Islet precursor cell (in vitro differentiated cells): ENCODE measurements at places on chromosomes 7 and 10.
A peak's percentile ranks its signal among the peaks of the same experiment; 100 is the strongest.

DNA sequence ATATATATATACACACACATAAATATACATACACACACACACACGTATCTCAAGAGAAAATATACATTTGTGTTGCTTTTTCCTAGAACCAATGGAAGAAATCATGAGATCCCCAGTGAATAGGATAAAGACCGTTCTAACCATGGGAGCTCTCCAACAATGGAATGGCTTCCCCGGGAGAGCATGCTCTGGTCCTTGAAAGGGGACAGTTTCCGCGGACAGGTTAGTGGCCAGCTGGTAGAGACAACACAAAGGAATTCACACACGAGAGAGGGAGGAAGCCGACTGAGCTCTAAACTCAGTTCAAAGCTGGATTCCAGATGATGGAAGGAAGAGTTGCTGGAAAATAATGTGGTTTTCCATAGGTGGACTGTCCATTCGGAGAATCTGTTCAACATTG is 72.7 kb downstream of the SLC37A3 start:
- no peak for DNase-seq

- DNase-seq, result no peak
These were observed 52.5 kb downstream of the LYZL2 start for GRCh38 chr10:30577048-30577447.

DNA sequence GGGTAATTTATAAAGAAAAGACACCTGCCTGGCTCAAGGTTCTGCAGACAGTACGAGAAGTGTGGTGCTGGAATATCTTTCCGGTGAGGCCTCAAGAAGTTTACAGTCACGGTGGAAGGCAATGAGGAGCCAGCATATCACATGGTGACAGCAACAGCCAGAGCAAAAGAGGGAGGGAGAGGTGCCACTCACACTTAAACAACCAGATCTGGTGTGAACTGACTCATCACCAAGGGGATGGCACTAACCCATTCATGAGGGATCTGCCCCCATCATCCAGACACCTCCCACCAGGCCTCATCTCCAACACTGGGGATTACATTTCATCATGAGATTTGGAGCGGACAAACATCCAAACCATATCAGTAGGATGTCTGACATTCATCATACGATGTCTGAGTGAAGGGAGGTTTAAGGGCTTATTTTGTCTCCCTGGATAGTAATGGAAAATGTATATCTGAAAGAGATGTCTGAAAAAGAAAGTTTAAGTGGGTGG is 23.5 kb upstream of the KBTBD2 start:
- DNase-seq, result no peak

GRCh38 chr7:81725812-81726127 is 44.1 kb downstream of the HGF start:
- DNase-seq, result peak; percentile 76

DNA sequence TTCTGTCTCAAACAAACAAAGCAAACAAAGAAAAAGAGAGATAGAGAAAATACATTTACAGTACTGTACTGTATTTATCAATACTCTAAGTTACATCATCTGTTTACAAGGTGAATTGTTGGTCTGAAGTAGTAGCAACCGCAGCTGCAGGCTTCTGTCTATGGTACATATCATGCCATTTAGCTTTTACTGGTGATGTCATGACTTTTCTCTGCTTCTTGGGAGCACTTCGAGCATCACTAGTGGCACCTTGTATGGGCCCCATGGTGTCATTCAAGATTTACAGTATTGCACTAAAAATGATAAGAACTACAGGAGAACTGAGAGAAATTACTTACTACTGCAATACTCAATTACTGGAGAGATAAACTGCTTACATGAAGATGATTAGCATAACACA is 826.9 kb downstream of the CNTNAP2 start:
- DNase-seq, result no peak

DNA sequence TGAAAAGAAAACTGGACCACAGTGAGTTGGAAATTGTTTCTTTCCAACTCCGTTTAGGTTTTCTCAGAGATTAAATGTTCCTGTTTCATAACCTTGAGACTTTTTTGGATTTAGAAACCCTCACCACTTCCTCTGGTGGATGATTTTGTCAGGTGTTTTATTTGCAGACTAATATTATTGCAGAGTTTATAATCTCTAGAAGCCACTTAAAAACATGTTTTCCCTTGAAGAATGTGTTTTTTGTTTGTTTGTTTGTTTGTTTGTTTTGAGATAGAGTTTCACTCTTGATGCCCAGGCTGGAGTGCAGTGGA is 520 bp upstream of the MICU1 start:
- no peak for DNase-seq

DNA sequence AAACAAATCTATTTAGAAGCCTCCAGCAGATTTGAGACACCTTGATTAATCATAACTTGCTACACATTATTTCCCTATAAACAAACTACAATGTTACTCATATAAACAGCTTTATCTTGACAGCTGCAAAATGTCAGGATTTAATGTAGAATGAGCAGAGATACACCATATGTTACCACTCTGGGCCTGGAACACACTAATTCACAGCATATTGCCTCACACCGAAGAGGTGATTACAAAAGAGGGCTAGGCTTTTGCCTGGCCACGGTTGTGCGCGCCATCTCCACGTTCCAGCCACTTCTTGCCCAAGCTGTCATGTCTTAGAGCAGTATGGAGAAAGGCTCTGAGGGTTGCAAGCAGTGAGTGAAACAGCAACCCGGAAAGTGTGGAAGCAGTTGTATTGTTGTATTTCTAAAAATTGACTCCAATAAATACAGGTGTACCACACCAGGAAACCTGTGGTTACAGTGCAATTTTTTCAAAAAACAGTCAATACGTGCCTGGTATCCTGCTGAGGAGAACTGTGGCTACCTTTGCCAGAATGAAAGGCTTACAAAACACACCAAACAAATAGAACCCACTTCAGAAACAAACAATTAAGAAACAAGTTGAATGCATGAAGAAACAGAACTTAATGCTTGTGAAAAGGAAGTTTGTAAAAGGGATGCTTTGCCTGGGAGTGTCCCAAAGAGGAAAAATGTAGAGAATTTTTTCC is 498.1 kb downstream of the PLXNA4 start:
- no peak for DNase-seq

DNA sequence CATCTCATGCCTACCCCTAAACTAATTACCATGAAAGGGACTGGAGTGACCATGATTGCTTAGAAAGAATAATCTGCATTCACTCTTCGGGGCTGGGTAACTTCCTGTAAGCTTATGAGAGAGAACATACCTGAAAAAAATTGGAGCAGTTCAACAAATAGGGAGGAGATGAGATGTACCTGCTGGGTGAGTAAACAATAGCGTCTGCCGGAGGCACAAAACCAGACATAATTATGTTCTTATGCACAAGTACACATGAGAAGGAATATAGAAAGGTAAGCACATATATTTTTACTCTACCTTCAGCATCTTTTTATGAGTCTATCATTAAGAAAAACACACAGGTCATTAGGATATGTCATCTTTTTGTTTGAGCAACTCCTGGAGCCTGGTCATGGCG is 224.6 kb upstream of the FERD3L start:
- no peak for DNase-seq

DNA sequence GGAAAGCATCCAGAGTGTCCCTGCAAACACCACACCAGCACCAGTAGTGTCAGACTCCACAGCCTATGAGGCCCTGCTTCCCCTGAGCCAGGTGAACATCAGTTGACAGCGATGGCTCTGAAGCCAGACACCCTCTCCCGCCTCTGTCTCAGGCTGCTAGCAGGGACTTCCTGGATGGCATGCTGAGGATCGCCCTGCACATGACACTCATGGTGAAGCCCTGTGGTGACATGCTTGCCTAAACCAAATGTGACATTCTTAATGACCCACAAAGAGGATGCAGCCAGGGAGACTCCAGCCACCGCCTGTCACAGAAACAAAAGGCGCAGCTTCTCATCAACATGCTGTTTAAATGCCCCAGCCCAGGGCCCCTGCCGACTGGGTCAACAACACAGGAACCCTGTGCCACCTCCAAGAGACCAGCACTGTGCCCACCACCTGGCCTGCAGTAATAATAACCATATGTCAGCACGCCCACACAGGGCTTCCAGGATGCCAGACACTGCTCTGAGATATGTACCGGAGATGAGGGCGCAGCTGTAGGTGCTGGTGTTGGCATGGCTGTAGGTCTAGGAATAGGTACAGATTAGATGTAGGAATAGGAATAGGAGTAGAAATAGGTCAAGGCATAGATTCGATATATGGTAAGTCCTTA is 81.3 kb downstream of the GRID1 start:
- DNase-seq, result peak; percentile 45

- no peak for DNase-seq
These were observed 126.1 kb upstream of the PRSS58 start for GRCh38 chr7:142383841-142384492.

DNA sequence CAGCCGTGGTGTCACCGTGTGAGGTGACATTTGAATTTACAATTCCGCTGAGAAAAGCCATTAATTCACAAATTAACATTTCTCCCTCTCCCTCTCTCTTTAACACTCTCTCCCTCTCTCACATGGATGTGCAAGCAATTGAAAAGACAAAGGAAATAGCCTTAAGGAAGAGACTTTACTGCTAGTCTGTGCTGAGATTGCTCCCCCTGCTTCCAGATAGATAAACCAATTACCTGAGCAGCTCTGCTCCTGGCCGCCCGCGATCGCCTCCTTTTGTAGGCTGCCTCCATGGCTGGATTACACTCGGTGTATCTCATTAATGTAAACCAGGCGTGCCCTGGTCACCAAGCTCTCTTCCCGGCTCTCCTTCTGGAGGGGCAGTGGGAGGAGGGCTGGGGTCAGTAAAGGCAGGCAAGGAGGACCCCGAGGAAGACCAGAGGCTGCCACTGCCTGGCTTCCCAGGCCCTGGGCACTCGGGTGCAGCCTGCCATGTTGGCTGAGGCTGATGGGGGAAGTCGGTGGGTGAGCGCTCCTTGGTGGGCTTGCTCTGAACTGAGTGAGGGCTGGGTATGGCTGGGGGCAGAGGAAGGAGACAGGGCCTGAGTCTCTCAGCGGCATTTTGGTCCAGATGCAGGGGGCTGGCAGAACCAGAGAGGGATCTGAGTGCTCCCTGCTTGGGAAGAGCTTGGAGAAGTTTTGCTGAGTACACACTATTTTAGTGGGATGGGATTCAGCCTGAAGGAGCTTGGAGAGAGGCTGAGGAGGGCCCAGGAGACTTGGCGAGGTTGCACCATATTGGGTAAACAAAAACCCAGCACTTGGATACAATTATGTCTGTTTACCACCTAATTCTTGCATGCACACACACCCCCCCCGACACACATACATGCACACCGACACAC is 42.9 kb downstream of the PAX2 start:
- DNase-seq, result no peak

DNA sequence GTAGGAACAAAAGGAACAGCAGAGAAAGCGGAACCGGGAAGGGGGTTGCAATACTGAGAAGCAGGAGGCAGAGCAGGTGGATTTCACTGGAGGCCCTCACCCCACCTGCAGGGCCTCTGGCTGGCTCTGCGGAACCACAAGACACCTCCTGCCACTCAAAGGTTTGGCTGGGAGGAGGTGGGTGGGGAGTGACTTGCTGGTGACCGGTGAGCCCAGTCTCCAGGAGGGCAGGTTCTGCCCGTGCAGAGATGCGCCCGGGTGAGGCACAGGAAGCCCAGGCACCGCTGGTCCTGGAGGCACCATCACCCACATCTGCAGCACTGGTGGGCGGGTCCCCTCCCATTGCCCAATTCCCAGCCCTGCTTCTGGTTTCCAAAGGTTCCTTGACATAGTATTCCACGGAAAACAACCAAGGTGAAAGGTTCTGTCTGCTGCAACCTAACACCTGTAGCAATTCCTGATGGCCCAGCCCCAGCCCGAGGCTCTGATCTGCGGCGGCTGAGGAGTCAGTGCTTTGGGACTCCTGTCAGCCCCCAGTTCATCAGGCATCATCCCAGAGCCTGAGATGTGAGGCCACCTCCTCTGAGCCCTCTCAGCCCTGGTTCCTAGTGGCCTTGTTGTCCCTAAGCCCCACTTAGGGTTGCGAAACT is 64.4 kb downstream of the CALML3 start:
- peak; percentile 70 for DNase-seq

DNA sequence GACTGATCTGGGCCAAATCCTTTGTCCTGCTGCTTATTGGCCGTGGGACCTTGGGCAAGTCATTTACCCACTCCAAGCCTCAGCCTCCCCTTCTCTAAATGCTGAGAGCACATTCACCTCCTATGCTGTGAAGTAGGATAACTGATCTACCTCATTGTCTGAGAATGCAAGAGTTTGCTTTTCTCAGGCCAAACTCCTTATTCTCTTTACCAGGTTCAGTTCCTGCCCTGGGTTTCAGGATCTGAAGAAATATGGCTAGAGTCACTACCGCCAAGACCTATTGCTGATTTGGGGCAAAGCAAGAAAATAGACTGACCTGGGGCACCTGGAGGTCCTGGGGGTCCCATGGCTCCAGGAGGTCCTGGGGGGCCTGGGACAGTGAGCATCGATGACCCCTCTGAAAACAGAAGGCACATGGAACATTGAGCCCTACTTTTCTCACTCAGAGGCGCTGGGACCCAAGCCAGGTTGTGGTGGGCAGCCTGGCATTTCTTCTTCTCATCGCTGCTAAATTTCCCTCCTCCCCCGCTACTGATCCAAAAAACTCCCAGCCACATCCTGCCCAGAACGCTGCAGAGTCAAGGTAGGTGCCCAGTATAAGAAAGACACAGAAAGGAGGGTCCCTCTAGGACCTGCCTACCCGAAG is 42.4 kb downstream of the COL17A1 start:
- peak; percentile 41 for DNase-seq

DNA sequence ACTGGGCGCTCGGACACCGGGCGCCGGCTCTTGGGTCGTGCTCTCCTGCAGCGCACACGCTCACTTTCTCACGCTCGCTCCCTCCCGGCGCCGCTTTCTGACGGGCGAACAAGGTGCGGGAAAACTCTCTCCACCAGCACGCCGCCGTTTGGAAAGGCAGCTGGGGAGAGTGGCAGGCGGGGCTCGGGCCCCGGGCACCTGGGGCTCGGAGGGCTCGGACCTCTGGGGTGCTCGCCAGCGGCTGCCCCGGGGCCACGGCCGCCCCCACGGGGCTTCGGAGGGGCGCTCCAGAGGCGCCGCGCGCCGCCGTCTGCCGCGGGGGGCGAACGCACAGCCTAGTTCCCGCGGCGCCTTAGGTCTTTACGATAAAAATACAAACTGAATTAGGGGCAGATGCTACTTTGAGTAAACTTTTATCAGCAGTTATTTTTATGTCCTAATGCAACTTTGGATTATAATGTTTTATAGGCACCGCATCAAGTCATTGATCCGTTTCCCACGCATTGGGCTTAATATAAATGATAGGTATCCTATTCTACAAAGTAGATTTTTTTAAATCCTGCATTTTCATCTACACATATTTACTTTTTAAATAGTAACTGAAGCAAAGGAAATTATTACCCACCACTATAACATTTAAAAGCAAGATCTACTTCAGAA is 535 bp upstream of the EPC1 start:
- DNase-seq, result no peak

DNA sequence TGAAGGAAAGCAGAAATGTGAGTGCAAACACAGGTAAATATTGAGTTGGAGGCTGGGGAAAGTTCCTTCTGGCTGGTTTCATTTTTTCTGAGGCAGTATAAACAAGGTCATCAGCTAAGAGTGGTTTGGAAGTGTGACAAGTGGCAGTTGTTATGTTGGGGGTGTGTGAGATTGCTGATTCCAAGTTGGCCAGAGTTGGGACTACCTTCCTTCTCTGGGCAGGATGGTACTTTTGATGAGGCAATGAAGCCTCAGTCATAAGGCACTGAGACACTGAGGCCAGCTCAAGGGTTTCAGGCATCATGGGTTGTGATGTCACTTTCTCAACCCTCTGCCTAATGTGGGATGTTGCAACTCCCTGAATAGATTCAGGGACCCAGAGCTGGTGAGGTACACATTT is 8.2 kb upstream of the PTTG1IP2 start:
- DNase-seq, result no peak
